ENCODE measurements at places on chromosomes 11 and 22.

DNA sequence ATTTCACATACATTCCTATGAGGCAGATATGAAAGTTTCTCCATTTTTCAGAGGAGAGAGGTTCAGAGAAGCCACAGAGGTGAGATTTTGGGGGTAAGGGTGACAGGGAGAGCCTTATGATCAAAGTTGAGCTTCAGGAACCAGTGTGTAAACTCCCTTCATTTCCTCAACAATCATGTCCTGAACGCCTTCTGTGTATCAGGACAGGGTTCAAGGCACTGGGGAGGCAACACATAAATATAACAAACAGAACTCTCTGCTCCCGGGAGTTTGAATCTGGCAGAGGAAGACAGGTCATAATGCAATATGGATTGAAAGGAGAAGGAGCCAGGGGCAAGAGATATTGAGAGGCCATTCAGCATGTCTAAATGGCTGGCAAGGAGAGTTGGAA, 28.0 kb downstream of the AMOTL1 start:
- H3K27ac ChIP-seq = peak overlapping the region; percentile 93
- H3K27me3 ChIP-seq = no peaks in the 10 kb centered on the region
- H3K4me3 ChIP-seq = peak overlapping the region; percentile 84
- peaks cover 18% of the 10 kb centered on the region for H3K36me3 ChIP-seq

- H3K4me3 ChIP-seq = no peak overlapping the region
- H3K27me3 ChIP-seq = no peaks in the 10 kb centered on the region
- peaks cover 11% of the 10 kb centered on the region for H3K4me1 ChIP-seq
- no peak for DNase-seq
- H3K27ac ChIP-seq = peak overlapping the region; percentile 6
These were observed 68.5 kb downstream of the SBF2 start for GRCh38 chr11:10225553-10225952.

DNA sequence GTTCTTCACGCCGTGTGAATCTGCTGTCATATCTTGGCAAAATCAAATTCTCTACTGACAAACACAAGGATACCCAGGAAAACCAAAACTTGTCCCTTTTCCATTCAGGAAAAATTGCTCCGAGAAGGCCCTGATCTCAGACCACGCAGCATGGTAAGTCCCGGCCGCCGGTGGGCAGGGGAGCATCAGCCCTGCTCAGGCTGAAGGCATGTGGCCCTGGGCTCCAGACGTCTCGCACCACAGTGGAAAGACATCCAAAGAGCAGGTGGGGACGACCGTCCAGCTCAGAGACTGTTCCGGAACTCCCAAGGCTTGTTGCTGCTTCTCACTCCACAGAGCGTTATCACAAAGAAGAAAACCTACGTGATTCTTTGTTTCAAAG, 29.8 kb downstream of the TOLLIP start:
- H3K27ac ChIP-seq = no peak overlapping the region

DNA sequence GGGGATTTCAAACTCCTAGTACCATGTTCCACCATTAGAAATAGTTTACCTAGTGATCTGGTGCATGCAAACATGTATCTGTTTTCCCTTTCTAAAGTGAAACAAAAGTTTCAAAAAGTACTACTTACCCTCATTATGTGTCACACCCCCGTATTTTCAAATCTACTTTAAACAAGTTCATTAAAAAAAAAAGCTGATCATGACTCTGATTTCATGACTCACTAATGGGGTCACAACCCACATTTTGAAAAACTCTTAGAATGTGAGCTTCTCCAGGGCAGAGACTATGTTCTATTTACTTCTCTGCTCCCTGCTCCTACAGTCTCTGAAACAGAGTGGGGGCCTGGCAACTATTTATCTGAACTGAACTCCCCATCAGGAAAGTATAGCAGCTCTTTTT, 18.2 kb downstream of the CHRM1 start:
- H3K4me3 ChIP-seq = no peak overlapping the region
- no peak overlapping the region for H3K27ac ChIP-seq
- no peaks in the 10 kb centered on the region for H3K27me3 ChIP-seq
- H3K36me3 ChIP-seq = no peaks in the 10 kb centered on the region

- H3K27me3 ChIP-seq = no peaks in the 10 kb centered on the region
- peaks cover 21% of the 10 kb centered on the region for H3K4me1 ChIP-seq
- H3K36me3 ChIP-seq = no peaks in the 10 kb centered on the region
- DNase-seq = peak; percentile 82
These were observed 37.6 kb upstream of the THY1 start for GRCh38 chr11:119460582-119460981.

GRCh38 chr22:50304528-50305392, 2.7 kb downstream of the PLXNB2 start:
- peak overlapping the region; percentile 92 for H3K4me3 ChIP-seq
- H3K4me1 ChIP-seq = peaks cover 54% of the 10 kb centered on the region
- no peaks in the 10 kb centered on the region for H3K27me3 ChIP-seq
- peak overlapping the region; percentile 89 for H3K27ac ChIP-seq
- no peaks in the 10 kb centered on the region for H3K36me3 ChIP-seq

- DNase-seq = no peak
- no peaks in the 10 kb centered on the region for H3K27me3 ChIP-seq
- no peaks in the 10 kb centered on the region for H3K4me1 ChIP-seq
- no peak overlapping the region for H3K4me3 ChIP-seq
These were observed 92.2 kb downstream of the STK33 start for GRCh38 chr11:8501836-8502235.

DNA sequence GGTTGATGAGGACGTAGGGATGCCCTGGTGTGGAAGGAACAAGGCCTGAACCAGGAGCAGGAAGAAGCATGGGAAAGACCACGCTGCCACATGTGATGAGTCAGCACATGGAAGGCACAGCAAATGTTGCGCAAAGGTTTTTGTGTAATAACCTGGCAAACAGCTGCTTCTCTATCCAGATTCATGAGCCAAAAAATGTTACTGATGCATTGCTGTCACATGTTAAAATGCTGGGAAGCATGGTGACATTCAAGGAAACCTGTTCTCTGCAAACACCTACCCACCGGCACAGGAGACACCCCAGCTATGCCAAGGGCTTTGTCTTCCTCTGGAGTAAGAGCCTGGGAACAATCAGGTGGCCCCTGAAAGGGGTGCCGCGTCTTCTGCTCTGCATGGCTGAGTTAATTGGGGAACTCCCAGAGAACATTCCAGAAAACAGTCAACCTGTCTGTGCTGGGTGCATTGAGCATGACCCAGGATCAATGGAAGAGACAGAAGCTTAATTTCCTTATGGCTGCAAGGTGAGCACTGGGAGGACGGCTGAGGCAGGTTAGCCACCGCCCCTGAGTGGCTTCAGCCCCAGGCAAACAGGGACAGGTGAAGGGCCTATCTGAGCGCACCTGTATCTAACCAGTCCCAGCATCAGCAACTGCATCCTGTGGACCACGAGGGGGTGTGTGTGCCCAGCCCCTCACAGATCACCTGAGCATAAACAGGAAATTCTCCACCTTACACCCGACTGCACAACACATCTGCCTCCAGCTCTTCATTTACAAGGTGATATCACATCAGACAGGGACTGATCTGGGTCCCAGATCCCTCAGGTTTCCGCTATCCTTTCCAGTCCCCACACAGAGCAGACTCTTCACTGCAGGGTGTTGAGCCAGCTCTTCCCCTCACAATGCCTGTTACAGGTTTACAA, 108.4 kb downstream of the GGTLC2 start:
- H3K36me3 ChIP-seq = no peaks in the 10 kb centered on the region
- no peaks in the 10 kb centered on the region for H3K27me3 ChIP-seq
- no peak overlapping the region for H3K27ac ChIP-seq
- DNase-seq = peak; percentile 83

DNA sequence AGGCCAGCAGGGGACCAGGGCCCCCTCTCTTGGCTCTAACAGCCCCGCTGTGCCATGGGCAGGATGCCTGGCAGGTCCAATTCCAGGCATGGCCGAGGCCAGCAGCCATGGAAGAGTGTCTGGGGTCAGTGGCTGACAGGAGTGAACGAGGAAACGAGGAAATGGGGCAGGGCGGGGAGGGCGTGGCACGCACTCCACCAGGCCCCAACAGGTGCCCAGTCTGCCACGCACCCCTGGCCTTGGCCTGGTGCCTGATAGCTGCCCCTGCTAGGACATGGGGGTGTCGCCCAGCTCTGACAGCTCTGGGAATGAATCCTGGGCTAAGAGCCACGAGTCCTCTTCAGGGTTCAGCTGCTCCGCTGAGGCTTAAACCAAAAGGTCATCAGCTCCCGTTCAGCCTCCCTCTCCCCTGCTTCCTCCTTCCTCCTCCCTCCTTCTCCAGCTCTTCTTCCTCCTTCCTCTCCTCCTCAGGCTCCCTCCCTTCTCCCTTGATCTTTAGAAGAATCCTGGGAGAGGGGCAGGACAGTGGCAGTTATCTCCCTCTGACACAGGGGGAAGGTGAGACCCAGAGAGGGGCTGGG, 11.5 kb upstream of the TBC1D22A start:
- H3K36me3 ChIP-seq = no peaks in the 10 kb centered on the region
- no peak overlapping the region for H3K4me3 ChIP-seq
- peaks cover 35% of the 10 kb centered on the region for H3K4me1 ChIP-seq
- DNase-seq = no peak

DNA sequence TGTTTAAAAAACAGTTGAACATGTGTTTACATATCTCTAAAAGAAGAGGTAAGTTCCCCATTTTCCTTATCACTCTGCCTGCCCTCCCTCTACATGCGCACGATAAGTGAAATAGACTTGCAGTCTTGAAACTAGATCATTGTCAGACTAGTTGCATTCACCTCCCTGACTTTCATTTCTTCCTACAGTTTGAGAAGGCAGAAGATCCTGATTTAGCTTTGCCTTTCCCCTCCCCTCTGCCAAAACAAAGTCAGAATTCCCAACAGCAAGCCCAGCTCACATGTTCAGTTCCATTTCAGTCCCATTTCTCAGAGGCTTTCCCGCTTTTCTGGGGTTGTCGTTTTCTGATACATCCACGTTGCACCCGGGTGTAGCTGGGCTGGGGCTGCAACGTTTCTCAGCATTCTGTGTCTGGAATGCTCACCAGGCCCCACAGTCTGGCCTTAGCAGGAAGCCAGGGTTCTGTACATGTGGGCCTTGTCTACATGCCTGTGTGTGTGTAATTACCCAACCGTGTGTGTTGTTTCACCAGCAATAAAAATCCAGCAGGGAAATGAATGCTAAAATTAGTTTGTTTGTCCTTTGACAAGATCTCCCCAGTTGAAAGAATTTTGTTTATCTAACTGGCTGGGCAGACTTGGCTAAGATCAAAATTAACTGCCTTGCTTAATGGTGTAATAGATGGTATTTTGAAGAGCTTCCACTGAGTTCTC, 179.2 kb downstream of the DBX1 start:
- no peak overlapping the region for H3K4me3 ChIP-seq
- H3K4me1 ChIP-seq = peaks cover 45% of the 10 kb centered on the region
- H3K36me3 ChIP-seq = no peaks in the 10 kb centered on the region

DNA sequence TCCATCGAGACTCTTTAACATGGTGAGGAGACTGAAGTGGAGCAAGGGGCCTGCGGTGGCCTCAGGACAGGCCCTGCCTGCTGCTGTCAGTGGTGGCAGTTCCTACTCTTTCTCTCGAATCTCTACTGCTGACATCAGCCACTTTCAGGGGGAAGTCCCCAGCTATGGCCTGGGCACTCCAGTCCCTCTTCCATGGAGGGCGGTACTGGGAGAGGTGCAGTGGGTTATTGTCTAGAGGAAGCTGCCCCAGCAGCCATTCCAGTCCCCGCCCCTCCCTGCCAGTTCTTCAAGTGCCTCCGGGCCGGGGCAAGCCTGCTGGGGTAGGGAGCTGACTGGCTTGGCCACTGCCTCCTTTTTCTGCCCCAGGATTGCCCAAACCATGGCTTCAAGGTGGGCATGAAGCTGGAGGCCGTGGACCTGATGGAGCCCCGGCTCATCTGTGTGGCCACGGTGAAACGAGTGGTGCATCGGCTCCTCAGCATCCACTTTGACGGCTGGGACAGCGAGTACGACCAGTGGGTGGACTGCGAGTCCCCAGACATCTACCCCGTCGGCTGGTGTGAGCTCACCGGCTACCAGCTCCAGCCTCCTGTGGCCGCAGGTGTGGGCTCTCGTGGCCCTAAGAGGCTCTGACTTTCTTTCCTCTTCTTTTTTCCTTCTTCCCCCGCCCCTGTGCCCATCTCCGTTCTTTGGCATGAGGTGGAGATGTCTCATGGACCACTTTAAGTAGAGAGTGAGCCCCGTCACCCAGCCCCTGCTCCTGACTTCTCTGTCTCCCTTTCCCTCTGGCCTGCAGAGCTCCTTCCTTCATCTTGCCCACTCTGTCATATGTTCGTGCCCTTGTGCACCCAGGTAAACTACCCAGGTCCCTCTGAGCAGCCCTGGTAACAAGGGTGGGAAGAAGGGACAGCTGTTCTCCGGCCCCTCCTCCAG, 13.7 kb downstream of the CHADL start:
- H3K4me1 ChIP-seq = no peaks in the 10 kb centered on the region
- H3K36me3 ChIP-seq = no peaks in the 10 kb centered on the region
- no peak overlapping the region for H3K27ac ChIP-seq
- no peaks in the 10 kb centered on the region for H3K27me3 ChIP-seq

- H3K27me3 ChIP-seq = peaks cover 23% of the 10 kb centered on the region
- peak; percentile 77 for DNase-seq
- H3K4me3 ChIP-seq = no peak overlapping the region
These were observed 23.4 kb upstream of the RIC3 start for GRCh38 chr11:8192016-8192895.

- DNase-seq = no peak
- H3K27ac ChIP-seq = peak overlapping the region; percentile 80
- peaks cover 6% of the 10 kb centered on the region for H3K4me1 ChIP-seq
- H3K36me3 ChIP-seq = no peaks in the 10 kb centered on the region
- H3K27me3 ChIP-seq = no peaks in the 10 kb centered on the region
- H3K4me3 ChIP-seq = peak overlapping the region; percentile 95
These were observed 993 bp upstream of the SFI1 start for GRCh38 chr22:31495343-31495742.

- no peak overlapping the region for H3K27ac ChIP-seq
- H3K27me3 ChIP-seq = no peaks in the 10 kb centered on the region
- H3K36me3 ChIP-seq = no peaks in the 10 kb centered on the region
These were observed 365.0 kb downstream of the ETS1 start for GRCh38 chr11:128222245-128222884.

DNA sequence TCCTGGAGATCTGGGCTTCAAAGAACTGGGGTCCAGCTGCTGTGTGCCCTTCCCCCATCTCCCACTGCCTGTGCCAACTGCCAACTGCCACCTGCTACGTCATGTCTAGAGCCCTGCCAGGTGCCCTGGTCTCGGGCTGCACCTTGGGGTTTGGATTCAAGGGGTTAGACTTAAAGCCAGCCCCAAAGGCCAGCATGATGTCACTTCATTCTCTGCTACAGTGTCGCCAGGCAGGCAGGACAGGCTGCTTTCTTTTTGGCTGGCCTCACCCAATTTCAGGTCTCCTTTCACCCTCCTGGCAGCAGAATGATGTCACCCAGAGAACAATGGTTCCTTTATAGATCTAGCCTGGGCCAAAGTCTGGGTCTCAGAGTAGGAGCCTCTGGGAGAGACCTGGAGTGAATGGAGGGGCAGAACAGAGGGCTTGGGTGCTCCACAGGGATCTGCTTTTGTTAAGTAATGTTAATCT, 79.5 kb upstream of the CRYBB3 start:
- no peak overlapping the region for H3K4me3 ChIP-seq

DNA sequence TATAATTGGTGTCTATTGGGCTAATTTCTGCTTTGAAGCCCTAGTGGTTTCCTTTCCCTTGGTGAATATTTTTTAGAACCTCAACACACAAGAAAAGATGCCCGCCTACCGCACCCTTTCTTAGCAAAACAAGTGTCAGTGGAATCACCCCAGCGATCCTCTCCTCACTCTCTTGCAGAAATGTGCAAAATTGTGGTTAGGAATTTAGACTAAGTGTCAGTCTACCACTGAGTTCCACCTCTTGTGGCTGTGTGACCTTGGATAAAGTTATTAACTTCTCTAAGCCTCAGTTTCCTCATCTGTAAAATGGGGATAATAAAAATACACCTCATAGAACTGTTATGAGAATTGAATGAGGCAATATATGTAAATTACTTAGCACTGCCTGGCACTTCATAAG, 5.3 kb upstream of the JAML start:
- peaks cover 20% of the 10 kb centered on the region for H3K27me3 ChIP-seq
- no peaks in the 10 kb centered on the region for H3K36me3 ChIP-seq
- no peak for DNase-seq
- H3K4me3 ChIP-seq = no peak overlapping the region
